Kasumi-1 (cell line): ENCODE measurements at places on chromosomes 6 and 20.
A peak's percentile ranks its signal among the peaks of the same experiment; 100 is the strongest.

DNA sequence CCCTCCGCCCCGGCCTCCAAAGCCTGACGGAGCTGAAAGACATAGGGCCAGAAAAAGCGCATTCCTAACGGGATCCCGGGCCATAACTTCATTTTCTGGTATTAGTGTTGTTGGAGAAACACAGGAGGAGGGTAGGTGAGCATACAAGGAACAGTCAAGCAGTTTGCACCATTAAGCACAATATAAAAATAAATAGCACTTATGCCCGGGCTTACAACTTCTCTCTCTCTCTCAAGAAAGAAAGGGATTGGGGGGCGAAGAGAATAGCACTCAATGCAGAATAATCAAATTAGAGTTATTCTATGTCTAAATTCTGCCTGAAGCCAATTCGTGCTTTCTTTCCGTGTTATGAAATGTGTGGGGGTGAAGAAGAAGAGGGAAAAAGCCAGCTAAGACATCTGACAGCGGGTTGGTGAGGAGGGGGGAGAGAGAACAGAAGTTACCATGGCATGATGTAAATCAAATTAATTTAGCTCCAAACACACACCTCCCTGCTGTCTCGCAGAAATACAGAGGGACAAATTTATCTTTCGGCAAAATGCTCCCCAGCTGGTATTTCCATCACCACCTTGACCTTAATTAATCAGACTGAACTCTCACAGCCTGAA is 508 bp upstream of the METTL24 start:
- no peak for DNase-seq

DNA sequence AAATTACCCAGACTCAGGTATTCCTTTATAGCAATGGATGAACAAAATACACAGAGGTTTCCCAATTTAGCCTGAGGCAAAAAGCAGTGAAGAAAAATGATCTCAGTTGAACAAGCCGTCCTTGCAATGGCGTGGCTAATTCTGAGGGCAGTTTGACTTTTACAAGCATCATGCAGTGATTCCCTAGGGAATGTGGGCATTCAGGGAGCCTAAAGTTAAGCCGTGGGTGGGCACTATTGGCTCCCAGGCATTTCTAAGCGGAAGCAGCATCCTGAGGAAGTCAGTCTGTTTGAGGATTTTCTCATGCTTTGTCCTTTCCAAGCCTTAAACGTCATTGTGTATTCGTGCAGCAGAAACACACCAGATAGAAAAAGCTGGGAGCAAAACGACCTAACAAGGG is 133.9 kb downstream of the MYLK4 start:
- DNase-seq, result no peak

DNA sequence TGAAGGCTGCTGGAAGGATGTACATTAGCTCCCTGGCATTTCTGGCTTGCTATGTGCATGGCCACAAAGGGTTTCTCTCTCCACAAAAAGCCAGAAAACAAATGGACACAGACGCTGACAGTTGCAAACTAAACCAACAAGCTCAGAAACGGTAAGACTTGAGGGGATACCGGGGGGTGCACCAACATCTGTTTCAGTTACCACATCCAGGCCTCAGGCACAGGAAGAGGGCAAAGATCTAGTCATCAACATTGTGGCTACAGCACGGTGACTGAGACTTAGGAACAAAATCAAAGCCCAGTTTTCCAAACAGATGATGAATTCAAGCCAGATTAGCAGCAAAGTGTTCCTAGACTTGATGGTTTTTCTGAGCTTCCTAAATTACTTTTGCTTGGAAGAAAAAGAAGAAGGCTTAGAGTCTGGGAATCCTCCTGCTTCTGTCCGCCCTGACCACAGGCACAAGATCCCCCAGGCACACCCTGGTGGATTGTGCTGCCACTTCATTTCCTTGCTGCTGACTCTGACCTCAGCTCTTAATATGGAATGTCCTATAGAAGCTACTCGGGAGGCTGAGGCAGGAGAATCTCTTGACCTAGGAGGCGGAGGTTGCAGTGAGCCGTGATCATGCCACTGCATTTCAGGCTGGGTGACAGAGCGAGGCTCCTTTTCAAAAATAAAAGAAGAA is 54.2 kb upstream of the ADGRF1 start:
- no peak for DNase-seq

- no peak for DNase-seq
Observed at GRCh38 chr6:122918714-122919113, 77.3 kb upstream of the CLVS2 start.

GRCh38 chr20:50690650-50691572 is at the start of gene RIPOR3:
RIPOR3 (minus strand) TSS chr20:50691542; CDS start chr20:50691128, 414 bp downstream.
- DNase-seq, result no peak

- peak; percentile 67 for DNase-seq
Observed at GRCh38 chr20:36064658-36065426, 89.7 kb upstream of the EPB41L1 start.

GRCh38 chr20:47027042-47027441 is 132.4 kb downstream of the EYA2 start:
- DNase-seq, result no peak

DNA sequence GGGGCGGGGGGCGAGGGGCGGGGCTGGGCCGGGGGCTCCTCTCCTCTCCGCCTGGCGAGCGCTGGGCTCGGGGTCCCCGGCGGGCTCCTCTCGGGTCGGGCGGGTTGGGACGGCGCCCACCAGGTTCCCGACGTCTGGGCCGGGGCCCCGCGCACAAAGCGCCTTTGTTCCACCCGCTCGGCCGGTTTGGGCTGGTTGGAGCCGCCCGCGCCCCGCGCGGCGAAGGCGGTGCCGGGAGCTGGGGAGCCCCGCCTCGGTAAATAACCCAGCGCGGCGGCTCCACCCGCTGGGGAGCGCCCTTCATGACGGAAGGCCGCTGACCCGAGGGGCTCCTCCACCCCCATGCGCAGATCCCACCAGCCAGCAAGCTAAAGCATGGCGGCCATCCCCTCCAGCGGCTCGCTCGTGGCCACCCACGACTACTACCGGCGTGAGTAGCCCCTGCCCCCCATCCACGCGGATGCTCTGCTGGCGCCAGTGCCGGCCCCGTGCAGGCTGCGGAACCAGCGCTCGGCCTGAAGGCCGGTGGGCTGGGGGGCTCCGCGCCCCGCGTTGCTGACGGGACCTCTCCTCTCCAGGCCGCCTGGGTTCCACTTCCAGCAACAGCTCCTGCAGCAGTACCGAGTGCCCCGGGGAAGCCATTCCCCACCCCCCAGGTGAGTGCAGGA is 503 bp downstream of the PPDPF start:
- no peak for DNase-seq

DNA sequence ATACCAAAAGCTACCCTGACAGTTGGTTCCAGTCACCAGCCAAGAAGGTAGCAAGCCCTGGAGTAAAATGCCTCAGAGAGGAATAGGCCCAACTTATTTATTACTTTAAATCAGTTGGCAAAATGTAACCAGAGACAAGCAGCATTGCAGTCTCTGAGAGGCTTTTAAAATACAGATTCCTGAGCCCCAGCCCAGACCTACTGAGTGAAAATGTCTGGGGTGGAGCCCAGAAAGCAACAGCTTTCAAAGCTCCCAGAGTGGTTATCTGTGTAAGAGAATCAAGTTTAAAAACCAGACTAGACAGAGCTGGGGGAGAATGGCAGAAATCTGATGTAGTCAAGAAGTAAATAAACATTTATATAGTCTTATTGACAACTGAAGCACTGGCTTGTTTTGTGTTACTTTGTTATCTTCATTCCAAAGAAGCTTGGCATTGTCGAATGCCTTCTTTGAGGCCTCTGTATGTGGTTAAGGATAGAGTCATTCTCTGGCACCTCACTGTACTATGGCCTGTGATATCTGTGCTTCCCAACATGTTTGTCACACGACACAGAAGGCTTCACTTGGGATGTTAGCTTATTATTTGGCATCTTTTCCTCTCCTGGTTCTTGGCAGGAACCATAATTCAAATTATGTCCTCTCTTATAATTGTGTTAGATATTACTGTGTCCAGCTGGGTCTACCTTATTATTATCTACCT is 313.5 kb downstream of the SLC35F1 start:
- no peak for DNase-seq

DNA sequence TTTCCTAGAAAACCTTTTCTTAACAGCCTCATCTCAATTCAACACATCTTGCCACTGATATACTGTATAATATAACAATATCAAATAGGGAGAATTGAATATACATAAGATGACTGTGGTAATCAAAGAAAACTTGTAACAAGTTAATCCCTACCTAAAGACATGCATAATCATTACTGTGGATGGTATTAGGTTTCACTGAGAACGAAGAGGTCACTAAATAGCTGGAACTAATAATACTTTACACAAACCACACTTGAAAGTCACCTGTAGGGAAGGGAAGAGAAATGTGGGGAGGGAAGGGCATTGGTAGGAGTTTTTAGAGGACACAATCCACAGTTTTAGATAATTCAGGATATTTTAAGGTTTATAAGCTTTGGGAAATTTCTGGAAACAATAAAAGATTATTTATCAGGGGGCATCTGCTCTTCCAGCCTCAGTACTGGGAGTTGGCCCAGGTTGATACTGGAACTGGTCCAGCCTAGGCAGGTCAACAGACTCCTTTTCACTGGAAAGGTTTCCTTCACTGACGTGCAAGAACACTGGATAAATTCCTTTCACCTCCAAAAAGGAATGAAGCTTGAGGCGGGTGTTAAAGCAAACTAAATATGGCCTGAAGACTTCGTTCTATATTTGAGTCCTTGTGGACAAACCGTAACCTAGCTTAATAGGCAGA is 44.0 kb downstream of the MAP7 start:
- no peak for DNase-seq

DNA sequence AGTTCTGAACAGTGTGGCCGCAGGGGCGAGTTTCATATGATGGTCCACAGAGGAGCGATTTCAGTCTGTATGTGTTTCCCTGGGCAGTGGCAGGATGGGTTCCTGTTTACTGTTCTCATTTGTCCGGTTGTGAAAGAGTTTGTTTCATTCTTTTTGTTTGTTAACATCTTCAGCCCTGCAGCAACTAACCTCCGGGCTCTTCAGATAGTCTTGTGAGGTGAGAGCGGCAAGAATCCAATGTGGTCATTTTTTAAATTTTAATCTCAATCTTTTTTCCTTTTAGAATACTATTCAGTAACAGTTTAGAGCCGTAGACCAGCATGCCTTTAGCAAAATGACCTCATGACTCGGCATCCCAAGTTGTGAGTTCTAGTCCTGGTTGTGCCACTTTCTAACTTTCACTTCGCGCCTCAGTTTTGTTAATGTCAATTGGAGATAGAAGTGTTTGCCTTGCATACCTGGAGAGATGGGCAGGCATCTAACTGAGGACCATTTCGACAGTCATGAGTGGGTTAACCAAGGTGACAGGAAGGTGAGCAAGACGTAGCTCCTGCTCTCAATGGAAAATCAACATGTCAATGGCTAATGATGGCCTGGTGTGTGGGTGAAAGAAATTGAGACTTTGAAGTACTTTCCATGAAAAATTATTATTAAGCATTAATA is 38.5 kb upstream of the PXDC1 start:
- DNase-seq, result no peak

DNA sequence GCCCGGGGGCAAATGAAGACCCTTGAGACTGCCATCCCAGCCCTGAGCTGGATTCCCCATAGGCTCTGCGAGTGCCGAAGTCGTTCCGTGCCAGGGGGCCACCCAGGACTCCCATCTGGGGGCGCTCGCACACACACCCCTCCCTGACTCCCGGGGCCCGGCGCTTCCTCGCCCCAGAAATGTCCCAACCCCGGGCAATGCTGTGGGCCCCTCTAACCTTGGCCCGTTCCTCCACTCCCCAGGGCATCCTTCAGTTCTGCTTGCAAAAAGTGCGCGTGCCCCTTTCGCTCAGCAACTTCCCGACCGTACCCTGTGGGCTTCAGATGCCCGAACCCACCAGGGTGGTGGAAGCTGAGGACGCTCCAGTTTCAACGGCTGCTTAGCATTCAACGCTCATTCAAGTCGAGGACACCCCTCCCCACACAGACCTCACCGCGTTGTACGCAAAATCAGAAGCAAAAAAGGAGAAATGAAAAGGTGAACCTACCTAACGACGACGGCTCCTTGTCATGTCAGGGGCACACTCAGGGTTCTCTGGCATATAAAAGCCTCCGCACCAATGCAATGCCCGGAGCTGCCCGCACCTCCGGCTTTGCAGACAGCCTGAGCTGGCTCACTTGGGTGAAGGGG is 25.3 kb downstream of the RIPOR2 start:
- no peak for DNase-seq

- no peak for DNase-seq
Observed at GRCh38 chr6:149445095-149445466, 39.7 kb downstream of the ZC3H12D start.

GRCh38 chr20:41696428-41696827 is 78.3 kb upstream of the CHD6 start:
- DNase-seq, result no peak

GRCh38 chr6:27892649-27893058 is 19.5 kb downstream of the OR2B2 start:
- DNase-seq, result peak; percentile 56

DNA sequence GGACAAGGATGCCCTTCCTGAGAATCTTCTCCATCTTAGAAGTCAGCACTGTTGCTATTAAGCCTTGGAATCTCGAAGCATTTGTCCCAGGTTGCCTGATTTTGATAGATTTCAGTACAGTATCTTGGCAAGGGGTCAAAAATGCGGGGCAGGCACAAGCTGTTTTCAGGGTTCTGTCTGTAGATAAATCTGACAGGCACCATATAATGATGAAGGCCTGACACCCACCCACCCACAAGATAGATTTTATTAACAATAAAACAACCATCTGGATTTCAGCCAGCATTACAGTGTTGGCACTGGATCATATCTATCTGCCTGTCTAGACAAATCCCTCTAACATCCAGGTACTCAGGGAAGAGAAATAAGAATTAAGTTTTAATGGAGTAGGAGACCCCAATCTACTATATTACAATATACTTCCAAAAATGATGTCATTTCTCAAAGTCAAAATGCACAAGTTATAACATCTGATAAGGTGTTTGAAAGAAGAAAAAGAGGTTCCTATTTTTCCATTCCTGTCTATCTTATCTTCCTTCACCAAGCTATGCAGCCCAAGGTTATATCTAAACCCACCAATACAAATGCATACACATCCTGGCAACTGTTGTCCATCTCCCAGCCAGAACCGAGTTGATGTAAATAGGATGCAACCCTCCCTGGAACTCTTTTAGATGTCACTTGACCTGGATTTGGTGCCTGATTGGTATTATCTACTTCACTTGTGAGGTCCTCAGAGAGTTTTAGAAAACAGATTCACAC is 10.7 kb downstream of the NEDD9 start:
- DNase-seq, result no peak

DNA sequence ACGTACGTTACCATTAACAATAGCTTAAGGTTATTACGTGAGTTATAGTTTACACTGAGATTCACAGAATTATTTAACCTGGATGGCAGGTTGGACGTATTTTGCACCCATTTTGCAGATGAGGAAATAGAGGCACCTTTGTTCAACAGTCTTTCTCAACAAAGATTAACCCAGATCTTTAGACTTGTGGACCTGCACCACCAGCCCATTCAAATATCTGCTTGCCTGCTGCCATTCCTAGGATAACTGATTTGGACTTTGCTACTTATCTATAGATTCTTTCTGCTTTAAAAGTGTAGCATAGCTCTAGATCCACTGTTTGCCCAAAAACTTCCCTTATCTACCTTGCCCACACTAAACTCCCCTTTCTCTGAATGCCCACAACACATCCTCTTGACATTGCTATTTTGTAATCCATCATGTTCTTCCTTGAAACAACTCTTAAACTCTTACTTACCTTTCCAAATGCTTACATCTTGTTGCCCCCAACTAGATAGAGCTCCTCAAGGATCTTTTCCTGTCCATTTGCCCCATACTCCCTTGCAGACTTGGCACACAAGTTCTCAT is 56.4 kb upstream of the TNFAIP3 start:
- DNase-seq, result no peak

- no peak for DNase-seq
Observed at GRCh38 chr6:106187424-106187982, 101.4 kb downstream of the PRDM1 start.
